Stimulated activated CD8-positive, alpha-beta memory T cell treated with anti-CD3 and anti-CD28 coated beads, Interleukin-7, amount 100 ng/mL, for 1 hour (primary cell): ENCODE measurements at places on chromosomes 3 and 15.

DNA sequence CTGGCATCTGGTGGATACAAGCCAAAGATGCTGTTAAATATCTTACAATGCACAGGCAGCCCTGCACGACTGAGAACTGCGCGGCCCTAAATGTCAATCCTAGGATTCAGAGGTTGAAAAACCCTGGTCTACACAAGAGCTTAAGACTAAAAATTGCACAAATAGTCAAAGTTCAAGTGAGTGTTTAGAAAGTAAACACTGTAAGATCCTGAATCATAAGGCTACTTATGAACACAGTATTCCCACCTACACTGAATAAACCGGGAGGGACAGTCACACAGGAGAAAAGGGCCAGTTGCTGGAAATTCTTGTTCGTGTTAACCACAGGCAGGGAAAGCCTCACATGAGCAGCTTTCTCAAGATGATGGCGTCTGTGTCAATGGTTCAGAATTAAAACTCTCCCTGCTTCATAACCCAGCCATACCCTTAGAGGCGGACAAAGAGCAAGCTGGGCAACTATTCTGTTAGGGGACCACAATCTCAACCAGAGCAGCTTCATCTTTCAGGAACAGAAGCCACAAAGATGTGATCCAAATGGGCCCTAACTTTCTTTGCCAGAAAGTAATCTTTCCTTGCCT lies 37.7 kb downstream of the LRIG1 start:
- no peak for DNase-seq

- DNase-seq, result no peak
Measured at GRCh38 chr3:138347960-138348753, at the start of gene MRAS. Gene MRAS (plus strand): TSS chr3:138348579. CDS start chr3:138372884, 24,305 bp downstream.

DNA sequence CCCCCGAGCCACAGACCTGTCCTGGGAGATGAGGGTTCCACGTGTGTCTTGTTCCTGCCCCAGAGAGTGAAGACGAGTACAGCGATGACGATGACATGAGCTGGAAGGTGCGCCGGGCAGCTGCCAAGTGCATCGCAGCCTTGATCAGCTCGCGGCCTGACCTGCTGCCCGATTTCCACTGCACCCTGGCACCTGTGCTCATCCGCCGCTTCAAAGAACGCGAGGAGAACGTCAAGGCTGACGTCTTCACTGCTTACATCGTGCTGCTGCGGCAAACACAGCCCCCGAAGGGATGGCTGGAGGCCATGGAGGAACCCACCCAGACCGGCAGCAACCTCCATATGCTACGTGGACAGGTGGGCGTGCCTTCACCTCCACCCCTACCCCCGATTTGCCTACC lies 18.6 kb downstream of the CAND2 start:
- no peak for DNase-seq

- DNase-seq, result no peak
Measured at GRCh38 chr15:80747317-80748053, 31.7 kb upstream of the CEMIP start.

- no peak for DNase-seq
Measured at GRCh38 chr3:68919000-68919399, 13.3 kb downstream of the TAFA4 start.

- DNase-seq, result no peak
Measured at GRCh38 chr3:78421247-78421966, 1346.4 kb downstream of the ROBO1 start.

- DNase-seq, result no peak
Measured at GRCh38 chr3:23162934-23163333, 40.2 kb upstream of the UBE2E2 start.

- no peak for DNase-seq
Measured at GRCh38 chr3:176097027-176097426, 1100.3 kb downstream of the TBL1XR1 start.

- peak; percentile 61 for DNase-seq
Measured at GRCh38 chr3:115814778-115815380, 191.6 kb downstream of the GAP43 start.

DNA sequence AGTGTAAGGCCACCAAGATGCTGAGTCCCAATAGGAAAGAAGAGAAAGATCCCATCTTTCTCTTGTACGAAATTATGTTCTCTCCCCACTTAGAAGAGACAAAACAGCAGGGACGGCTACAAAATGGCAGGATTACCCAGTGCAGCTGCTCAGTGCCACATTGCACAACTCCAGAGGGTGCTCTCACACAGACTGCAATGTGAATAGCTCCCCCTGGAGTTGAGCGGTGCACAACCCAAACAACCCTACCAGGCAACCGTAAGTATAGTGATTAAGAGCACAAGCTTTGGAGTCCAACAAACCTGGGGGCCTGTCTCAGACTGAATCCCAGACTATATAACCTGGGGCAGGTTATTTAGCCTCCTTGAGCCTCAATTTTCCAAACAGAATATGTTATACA lies 3.1 kb upstream of the BHLHE40 start:
- no peak for DNase-seq

GRCh38 chr15:67758619-67759300 lies 66.5 kb upstream of the SKOR1 start:
- DNase-seq, result no peak

GRCh38 chr3:192170659-192171058 lies 556.7 kb downstream of the FGF12 start:
- DNase-seq, result no peak

DNA sequence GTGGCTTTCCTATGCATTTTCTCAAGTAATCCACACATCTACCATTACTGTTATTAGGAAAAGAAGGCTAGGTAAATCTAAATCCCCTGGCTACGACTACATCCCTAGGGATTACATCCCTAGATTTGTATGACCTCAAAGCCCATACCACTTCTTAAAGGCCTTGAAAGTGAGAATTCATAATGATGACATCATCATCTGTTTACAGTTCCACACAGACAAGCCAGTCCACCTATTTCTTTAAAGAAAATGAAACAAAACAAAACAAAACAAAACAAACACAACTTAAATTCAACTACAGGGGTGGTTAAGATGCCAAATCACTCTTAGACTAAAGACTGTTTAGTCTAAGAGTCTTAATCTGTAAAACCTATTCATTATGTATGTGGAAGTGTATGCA lies 5.7 kb downstream of the WDR72 start:
- no peak for DNase-seq

- no peak for DNase-seq
Measured at GRCh38 chr3:55484801-55485791, 2.0 kb downstream of the WNT5A start.

DNA sequence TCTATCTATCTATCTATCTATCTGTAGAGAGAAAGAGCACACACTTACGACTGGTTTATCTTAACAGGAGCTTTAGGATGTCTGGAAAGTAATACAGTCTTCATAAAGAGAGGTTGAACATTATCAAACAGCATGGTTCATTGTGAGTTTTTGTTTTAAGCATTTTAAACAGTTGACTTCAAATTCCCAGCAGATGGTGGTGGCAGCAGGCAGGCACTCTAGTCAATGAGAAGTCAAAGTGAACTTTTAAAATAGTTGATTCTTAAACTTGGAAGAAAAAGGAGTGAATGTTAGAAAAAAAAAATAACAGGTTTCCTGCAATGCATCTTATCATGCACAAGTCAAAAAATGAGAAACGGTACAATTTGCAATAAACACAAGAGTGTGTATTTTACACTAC lies 432.7 kb downstream of the IL5RA start:
- DNase-seq, result no peak

DNA sequence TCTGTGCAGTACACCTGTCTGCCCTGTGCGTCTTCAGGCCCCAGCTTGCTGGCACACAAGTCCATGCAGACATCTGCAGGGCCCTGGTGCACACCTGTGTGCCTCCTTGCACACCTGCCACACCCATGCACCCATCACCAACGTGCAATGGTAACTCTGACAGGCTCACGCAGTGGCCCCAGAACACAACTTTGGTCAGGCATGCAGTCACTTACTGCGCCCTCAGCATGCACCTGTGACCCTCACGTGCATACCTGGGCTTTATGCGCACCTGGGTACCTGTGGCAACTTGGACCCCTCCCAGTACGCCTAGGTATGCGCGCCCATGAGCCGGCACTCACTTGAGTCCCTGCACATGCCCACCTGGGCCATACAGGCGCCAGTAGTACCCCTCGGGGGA lies 1.7 kb downstream of the PLXND1 start:
- no peak for DNase-seq

DNA sequence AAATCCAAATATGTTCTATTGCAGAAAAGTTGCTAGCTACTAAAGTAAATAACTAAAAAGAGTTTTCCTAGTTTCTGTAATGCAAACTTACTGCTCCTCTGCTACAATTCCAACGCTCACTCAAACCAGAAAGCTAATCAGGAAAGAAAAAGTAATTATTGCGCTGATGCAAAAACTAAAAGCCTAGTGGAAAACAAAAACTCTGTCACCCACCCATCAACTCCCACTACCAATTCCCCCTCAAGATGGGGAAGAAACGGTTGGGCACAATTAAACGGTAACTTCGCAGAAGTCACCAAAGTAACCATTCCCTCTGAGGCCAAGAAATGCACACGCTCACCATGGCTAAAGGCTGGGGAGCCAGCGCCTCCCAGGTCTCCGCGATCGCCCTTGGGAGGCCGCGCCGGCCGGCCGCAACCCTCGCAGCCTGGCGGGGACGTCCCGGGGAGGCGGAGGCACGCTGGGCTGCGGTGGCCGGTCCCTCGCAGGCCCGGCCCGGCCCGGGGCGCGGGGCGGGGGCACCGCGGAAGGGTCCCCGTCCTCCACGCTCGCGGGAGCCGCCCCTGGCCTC lies 684 bp downstream of the SLTM start:
- no peak for DNase-seq

GRCh38 chr3:4758957-4759656 lies 220.1 kb upstream of the BHLHE40 start:
- no peak for DNase-seq

GRCh38 chr3:24160424-24161095 lies 215.5 kb downstream of the NR1D2 start:
- no peak for DNase-seq

DNA sequence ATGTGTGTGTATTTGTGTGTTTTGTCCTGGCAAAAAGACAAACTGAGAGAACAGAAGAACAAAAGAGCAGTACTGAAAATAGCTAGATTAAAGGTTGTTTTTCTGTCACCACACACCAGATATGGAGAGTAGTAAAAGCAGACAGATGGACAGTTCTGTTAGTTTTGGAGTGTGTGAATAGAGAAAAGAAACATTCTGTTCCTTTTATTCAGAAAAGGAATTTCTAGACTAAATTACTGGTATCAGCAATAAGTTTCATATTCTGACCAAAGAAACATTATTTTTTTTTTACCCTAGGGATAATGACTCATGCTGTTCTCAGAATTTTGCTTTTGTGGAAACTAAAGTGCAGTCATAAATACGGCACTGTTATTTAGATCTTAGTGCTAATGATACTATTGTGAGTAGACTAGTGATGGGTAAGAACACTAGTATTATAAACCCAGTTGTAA lies 32.9 kb downstream of the PIK3CA start:
- DNase-seq, result no peak

- DNase-seq, result no peak
Measured at GRCh38 chr3:113912552-113913236, 35.1 kb upstream of the ZDHHC23 start.

- no peak for DNase-seq
Measured at GRCh38 chr3:124333931-124334640, 342.2 kb upstream of the ROPN1 start.

- no peak for DNase-seq
Measured at GRCh38 chr3:47636225-47636624, 57.6 kb upstream of the CSPG5 start.

DNA sequence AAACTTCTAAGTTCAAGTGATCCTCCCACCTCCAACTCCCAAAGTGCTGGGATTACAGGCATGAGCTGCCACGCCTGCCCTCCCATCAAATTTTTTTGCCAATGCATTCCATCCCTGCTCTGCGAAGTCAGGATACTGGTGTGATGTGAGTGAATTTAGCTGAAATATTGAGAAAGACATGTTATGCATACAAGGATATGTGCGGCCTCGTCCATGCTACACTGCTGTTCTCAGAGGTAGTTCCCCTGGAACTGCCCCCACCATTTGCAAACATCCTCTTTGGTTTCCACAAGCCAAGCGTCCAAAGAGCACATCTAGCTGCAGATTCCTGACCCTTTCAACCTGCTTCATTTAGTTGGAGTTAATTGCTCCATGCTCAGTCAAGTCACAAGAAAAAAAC lies 36.5 kb upstream of the BCL2A1 start:
- DNase-seq, result no peak

DNA sequence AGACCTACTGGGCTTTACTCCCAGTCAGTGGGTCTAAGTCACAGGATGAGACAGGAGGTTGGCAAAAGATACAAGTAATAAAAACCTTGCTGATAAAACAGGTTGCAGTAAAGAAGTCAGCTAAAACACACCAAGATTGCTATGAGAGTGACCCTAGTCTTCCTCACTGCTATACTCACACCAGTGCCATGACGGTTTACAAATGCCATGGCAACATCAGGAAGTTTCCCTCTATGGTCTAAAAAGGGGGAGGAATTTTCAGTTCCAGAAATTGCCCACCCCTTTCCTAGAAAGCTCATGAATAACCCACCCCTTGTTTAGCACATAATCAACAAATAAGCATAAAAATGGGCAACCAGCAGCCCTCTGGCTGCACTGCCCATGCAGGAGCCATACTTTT lies 966.7 kb upstream of the ROBO1 start:
- no peak for DNase-seq

- DNase-seq, result no peak
Measured at GRCh38 chr3:126053513-126053912, 30.4 kb downstream of the SLC41A3 start.

DNA sequence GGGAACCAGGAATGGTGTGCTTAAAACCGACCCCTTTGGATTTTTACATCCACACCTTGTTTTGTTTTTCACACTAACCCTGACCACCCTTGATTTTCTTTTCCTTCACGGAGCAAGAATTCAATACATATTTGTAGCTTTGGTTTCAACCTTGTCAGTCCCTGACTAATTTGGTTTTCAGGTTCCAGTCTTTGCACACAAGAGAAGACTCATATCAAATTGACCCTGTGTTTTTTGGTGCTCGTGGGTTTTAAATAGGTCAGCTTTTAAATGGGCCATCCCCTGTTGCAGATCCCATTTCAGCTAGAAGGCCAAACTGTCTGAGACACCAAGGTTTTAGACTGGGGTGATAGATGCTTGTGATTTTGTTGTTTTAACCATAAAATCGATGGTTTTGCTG lies 26.4 kb downstream of the ANP32A start:
- DNase-seq, result no peak

DNA sequence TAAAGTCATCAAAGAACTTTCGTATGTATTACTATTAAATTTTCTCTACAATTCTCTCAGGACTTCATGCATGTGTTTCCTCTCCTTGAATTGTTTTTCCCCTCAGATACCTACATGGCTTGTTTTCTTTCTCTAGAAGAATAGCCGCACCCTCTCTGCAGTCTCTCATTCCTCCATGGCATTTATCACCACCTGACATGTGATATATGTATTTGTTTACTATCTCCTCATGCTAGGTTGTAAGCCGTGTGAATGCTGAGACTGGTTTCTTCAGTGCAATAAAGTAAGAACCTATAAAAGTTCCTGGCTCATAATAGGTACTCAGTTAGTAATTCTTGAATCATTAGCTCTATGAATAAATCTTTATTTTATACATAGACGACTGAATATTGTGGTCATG lies 149.2 kb downstream of the CNTN4 start:
- DNase-seq, result no peak

GRCh38 chr3:145144361-145144760 lies 1016.6 kb downstream of the PLOD2 start:
- no peak for DNase-seq

GRCh38 chr3:14415501-14415900 lies 13.1 kb downstream of the SLC6A6 start:
- no peak for DNase-seq
